ENCODE measurements at places on chromosomes 5 and 9. TPM values are rescaled to one million over a fixed set of nuclear protein-coding genes. Genes with fewer than 3 reads are reported as not detected.

The INSL6 gene
- total RNA-seq, result not detected

The TSSK1B gene
- not detected for total RNA-seq

The TEX48 gene
- not detected for total RNA-seq

The ENTREP1 gene
- total RNA-seq, result 19.8 TPM

The CDH6 gene
- total RNA-seq, result 0.88 TPM

The NR5A1 gene
- total RNA-seq, result not detected

The CDH10 gene
- total RNA-seq, result not detected

The PNPLA7 gene
- 11.4 TPM for total RNA-seq

The LCN12 gene
- total RNA-seq, result 1.8 TPM

The SAXO1 gene
- total RNA-seq, result not detected

The ADCY2 gene
- 2.4 TPM for total RNA-seq

The AHRR gene
- 1.7 TPM for total RNA-seq

The CAMK2A gene
- total RNA-seq, result not detected

The SPINK7 gene
- not detected for total RNA-seq

The HK3 gene
- 7.4 TPM for total RNA-seq

The SOWAHA gene
- total RNA-seq, result 128 TPM

The SCGB3A1 gene
- total RNA-seq, result not detected

The ECM2 gene
- total RNA-seq, result 9.6 TPM

The CDC20B gene
- not detected for total RNA-seq

The CAPSL gene
- total RNA-seq, result not detected

The ADRB2 gene
- 7.4 TPM for total RNA-seq

The SHB gene
- total RNA-seq, result 29.8 TPM

The MACIR gene
- total RNA-seq, result 27.1 TPM

The ORM2 gene
- not detected for total RNA-seq

The RNF180 gene
- 9.1 TPM for total RNA-seq

The SPINK13 gene
- not detected for total RNA-seq

The OR1N2 gene
- total RNA-seq, result not detected

The INSL4 gene
- total RNA-seq, result not detected

The PCDHGA2 gene
- 0.57 TPM for total RNA-seq

The C9orf153 gene
- total RNA-seq, result 0.54 TPM

The ARID3C gene
- total RNA-seq, result 0.53 TPM

The WDR36 gene
- total RNA-seq, result 13.4 TPM

The TNFSF15 gene
- total RNA-seq, result 1.1 TPM

The KCTD16 gene
- total RNA-seq, result 0.18 TPM

The TRIM41 gene
- total RNA-seq, result 20.4 TPM

The IFNA21 gene
- total RNA-seq, result not detected

The SMIM32 gene
- total RNA-seq, result 16.5 TPM

The RASGEF1C gene
- not detected for total RNA-seq

The GRIN3A gene
- total RNA-seq, result 0.09 TPM

The LCN9 gene
- not detected for total RNA-seq

The SEMA5A gene
- 18.9 TPM for total RNA-seq

The LCN15 gene
- 9.3 TPM for total RNA-seq

The BNC2 gene
- 7.5 TPM for total RNA-seq

The NOTCH1 gene
- 54.6 TPM for total RNA-seq

The PGM5 gene
- total RNA-seq, result 29.7 TPM

The CSF2 gene
- total RNA-seq, result not detected

The CCL19 gene
- not detected for total RNA-seq

The HDAC3 gene
- 55.6 TPM for total RNA-seq

The MUSK gene
- 4.4 TPM for total RNA-seq

The NMUR2 gene
- not detected for total RNA-seq

The PCDHGA12 gene
- total RNA-seq, result 12.4 TPM

The PTPDC1 gene
- total RNA-seq, result 10.3 TPM

The FOXD4L3 gene
- total RNA-seq, result 0.94 TPM

The C9orf152 gene
- 11.9 TPM for total RNA-seq

The AGXT2 gene
- total RNA-seq, result not detected

The SLC6A3 gene
- total RNA-seq, result 0.40 TPM

All from Peyer's patch (tissue), 4 donors.